ENCODE measurements at places on chromosomes 4 and X. TPM values are rescaled to one million over a fixed set of nuclear protein-coding genes. Genes with fewer than 3 reads are reported as not detected.

Gene ABLIM2
- 0.64 TPM for total RNA-seq

Gene TAF9B
- total RNA-seq = 12.4 TPM

- H3K4me1 ChIP-seq = peaks cover 30% of the 10 kb centered on the region
- H3K27ac ChIP-seq = no peak overlapping the region
- no peaks in the 10 kb centered on the region for H3K27me3 ChIP-seq
- no peaks in the 10 kb centered on the region for H3K36me3 ChIP-seq
Measured at GRCh38 chr4:101009471-101009870, 337.9 kb downstream of the PPP3CA start.

Gene VCX2
- not detected for total RNA-seq

Gene DKK2
- total RNA-seq = 107 TPM

- H3K36me3 ChIP-seq = no peaks in the 10 kb centered on the region
- H3K27me3 ChIP-seq = no peaks in the 10 kb centered on the region
- no peaks in the 10 kb centered on the region for H3K4me1 ChIP-seq
- H3K27ac ChIP-seq = no peak overlapping the region
Measured at GRCh38 chr4:129821073-129821472, 725.1 kb downstream of the C4orf33 start.

DNA sequence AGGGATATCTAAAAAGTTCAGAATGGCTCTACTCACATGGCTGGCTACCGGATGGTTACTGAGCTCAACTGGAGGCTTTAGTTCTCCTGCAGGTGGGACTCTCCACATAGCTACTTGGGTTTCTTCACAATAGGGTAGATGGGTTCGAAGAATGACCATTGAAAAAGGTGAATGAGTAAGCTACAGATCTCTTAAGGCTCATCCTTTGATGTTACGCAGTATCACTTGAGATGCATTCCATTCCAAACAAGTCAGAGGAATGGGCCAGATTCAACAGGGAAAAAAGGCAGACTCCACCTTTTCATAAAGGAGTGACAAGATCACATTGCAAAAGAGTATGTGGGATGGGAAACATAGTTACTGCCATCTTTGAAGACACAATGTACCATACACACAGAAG, 52.6 kb downstream of the DDX53 start:
- H3K27me3 ChIP-seq = peaks cover 12% of the 10 kb centered on the region
- H3K4me1 ChIP-seq = no peaks in the 10 kb centered on the region
- H3K4me3 ChIP-seq = no peak overlapping the region
- DNase-seq = no peak

Gene TASL
- not detected for total RNA-seq
